NCI-H2029 treated with DMSO at 0.1 percent for 48 hours (cell line): ENCODE measurements at places on chromosomes 12 and 14.

GRCh38 chr12:115846516-115846915, 431.0 kb downstream of the MED13L start:
- DNase-seq: no peak

GRCh38 chr12:126506426-126507182, 1441.4 kb downstream of the AACS start:
- no peak for DNase-seq

GRCh38 chr14:91317381-91318308, 73.1 kb upstream of the GPR68 start:
- peak; percentile 39 for DNase-seq

- DNase-seq: no peak
Observed at GRCh38 chr14:68796418-68797101, 3.7 kb upstream of the ZFP36L1 start.

GRCh38 chr14:105046891-105047282, 18.3 kb downstream of the GPR132 start:
- no peak for DNase-seq

DNA sequence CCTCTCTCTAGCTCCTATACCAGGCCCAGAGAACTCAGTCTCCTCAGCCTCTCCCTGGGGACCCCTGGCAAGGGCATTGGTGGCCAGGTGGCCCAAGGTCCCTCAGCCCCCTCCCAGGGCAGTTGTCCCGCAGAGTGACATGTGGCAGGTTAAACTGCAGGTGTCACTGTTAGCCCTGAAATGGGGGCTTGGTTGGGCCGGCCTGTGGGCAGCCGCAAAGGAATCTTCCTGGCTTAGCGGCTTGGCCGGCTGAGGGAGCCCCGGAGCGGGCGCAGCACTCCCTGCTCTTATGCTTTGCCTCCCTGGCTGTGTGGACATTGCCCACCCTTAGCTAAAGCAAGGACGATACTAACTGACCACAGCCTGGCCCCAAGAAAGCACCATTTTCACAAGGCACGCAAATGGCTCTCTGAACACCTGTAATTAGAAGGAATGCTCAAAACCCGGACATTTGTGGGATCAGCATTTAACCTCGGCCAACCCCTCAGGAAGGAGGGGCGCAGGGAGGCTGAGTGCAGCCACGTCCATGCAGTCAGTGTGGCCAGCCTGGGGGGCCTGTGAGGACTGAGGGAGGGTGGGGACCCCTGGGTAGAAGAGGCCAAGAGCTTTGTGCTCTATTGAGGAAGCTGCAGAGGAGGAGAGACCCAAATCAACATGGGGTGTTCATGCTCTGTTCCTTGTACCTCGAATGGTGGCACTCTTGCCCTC, 82.2 kb downstream of the PAPOLA start:
- DNase-seq: no peak

- no peak for DNase-seq
Observed at GRCh38 chr12:86376052-86376451, 119.9 kb upstream of the MGAT4C start.

DNA sequence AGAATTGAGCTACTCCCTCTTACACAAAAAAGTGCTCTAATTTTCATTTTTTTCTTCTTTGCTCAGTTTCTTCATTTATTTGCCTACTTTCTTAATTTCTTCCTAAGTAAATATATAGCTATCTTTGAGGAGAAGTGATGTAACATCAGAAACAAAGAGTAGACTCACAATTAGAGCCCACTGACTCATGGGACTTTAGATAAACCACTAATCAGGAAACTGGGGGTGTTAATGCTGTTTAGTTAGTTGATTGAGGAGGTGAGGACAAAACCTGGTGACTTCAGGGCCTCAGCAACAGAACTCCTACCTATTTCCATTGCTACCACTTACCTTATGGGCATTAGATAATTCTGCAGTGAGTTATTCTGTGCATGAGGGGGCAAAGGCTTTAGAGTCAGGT, 151.7 kb downstream of the MON2 start:
- no peak for DNase-seq

- no peak for DNase-seq
Observed at GRCh38 chr12:129681151-129681550, 222.7 kb downstream of the TMEM132D start.

GRCh38 chr14:44070046-44070445, 437.0 kb downstream of the FSCB start:
- no peak for DNase-seq

GRCh38 chr12:7602277-7602676, 63.4 kb downstream of the APOBEC1 start:
- no peak for DNase-seq

- DNase-seq: no peak
Observed at GRCh38 chr14:43260056-43260455, 1247.0 kb downstream of the FSCB start.

GRCh38 chr12:25020621-25021243, 71.8 kb upstream of the BCAT1 start:
- DNase-seq: no peak

- DNase-seq: no peak
Observed at GRCh38 chr12:25694072-25694471, 141.0 kb upstream of the LMNTD1 start.

- peak; percentile 8 for DNase-seq
Observed at GRCh38 chr12:120453977-120454376, 7.7 kb downstream of the GATC start.

- no peak for DNase-seq
Observed at GRCh38 chr14:79638672-79639266, 572.5 kb downstream of the DIO2 start.

GRCh38 chr12:13573698-13574321, 377.3 kb downstream of the EMP1 start:
- DNase-seq: no peak

DNA sequence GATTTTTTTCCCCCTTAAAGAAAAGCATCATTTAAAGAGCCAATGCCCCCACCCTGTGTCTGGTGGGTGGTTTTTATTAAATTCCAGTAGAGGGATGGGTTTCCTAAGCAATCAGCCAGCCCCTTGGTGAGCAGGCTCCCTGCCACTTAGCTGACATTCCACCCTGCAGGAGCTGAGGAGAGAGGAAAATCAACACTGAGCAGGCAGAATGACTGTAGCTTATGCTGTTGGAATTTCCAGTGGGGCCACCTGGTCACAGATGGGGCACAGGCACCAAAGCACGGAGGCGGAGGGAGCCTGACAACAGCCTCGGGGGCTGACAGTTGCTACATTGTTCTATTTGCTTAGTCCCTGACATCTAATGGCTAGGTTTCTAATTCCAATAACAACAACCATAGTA, 127.7 kb downstream of the TMEM30B start:
- DNase-seq: no peak

- DNase-seq: no peak
Observed at GRCh38 chr14:79732911-79733655, 478.2 kb downstream of the DIO2 start.

DNA sequence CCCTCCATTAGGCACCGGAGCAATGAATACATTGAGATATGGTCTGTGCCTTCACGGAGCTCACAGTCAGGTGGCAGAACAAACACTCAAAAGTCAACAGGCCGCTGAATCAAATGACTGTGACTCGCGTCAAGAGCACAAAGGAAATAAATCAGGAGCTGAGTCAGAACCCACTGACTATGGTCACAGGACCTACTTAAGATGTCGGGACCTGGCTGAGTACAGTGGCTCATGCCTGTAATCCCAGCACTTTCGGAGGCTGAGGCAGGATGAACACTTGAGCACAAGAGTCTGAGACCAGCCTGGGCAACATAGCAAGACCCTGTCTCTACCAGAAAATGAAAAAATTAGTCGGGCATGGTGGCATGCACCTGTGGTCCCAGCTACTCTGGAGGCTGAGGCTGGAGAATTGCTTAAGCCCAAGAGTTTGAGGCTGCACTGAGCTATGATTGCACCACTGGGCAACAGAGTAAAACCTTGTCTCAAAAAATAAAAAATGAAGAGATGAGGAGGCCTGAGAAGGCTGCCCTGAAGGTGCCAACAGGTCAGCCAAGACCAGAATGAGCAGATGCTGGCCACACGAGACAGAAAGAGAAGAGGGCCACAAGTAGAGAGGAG, 19.9 kb downstream of the TMEM233 start:
- DNase-seq: peak; percentile 59

- DNase-seq: no peak
Observed at GRCh38 chr14:53161758-53162435, 8.8 kb upstream of the DDHD1 start.

DNA sequence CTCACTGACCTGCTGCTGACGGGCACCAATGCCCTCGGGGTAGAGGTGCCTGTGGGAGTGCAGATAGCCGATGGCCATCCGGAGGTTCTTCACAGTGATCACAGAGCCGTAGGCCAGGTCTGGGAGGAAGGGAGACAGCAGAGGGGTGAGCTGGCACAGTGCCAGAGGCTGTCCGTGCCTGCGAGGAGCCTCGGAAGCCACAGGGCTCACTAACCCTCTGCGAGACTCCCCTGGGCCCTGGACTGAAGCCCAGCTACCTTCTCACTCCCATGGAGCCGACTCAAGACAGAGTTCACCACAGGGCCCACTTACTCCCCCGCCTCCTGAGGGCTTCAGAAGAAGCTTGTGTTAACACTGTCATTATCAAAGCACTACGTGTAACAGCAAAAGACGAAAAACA, 24.5 kb downstream of the POMT2 start:
- DNase-seq: no peak

DNA sequence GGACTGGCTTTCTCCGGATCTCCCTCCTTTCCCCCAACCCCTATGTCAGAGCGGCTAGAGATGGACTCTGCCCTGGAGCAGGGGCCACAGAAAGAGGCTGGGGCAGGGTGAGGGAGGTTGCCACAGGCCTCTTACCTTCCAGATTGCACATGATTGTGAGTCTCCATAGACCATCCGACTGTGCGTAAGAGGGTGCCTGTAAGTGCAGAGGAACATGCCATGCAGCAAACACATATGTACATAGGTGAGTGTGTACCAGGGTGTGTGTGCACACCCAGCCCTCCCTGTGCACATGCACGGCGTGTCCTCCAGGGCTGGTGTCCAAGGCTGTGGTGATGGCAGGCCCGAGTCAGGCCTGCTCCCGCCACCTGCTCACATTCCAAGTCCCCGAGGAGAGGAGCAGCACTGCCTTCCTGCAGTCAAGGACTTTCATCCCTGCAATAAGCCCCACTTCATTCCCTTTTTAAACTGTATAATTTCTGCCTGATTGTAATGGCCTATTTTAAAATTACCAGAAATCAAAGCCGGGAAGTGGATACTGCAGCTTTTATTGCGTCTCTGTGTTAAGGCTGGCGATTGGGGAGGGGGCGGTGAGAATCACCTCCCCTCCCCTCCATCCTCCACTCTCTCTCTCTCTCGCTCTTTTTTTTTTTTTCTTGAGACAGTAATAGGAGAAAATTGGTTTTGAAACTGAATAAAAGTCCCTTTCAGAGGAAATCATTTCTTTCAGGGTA, 28.5 kb downstream of the FAM222A start:
- DNase-seq: no peak

DNA sequence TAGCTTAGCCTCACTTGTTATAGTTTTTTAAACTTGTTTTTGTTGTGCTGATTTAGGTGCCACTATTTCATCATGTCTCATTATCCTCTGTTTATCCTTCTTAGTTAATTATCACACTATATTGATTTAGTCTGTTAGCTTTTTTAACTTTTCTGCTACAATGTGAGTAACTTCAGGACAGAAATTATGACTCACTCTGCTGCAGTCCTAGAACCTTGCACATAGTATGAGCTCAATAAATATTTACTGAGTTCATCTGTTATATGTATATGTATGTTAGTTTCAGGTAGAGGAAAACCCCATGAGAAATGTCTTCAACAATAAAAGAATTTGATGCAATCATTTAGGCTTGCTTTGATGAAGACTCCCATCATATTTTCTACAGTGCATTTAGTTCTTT, 224.3 kb upstream of the NAV3 start:
- DNase-seq: no peak

DNA sequence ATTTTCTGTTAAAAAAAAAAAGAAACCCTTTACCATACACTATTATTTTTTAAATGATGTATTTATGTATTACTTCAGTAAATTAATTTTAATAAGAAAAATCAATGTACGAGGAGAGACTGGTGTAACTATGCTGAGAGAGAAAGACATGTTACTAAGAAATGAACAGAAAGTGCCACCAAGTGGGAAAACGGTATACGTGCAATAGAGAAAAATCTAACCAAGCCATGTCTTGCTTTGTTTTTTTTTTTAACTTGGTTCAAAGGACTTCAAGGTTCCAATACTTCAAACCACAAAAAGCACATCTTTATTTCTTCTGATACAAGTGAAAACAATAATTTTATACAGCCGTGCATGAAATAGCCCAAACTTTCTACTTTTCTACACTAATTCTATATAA, 22.9 kb downstream of the NDUFA12 start:
- DNase-seq: no peak

DNA sequence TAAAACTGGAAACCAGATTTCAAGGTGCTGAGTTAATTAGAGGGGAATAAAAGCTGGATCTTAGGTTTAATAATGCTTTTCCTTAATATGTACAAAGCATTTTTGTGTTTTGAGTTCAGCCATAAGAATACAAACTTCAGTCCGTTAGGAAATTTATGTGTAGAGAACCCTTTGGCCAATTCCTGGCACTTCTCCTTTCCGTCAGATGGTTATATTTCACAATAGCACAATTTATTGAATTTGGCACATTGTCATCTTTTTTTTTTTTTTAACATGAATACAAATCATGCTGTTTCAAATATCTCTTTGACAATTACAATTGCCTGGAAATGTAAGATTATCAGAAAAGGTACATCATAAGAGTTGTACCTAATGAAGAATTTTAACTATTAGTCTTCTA, 56.2 kb upstream of the DDHD1 start:
- DNase-seq: no peak

DNA sequence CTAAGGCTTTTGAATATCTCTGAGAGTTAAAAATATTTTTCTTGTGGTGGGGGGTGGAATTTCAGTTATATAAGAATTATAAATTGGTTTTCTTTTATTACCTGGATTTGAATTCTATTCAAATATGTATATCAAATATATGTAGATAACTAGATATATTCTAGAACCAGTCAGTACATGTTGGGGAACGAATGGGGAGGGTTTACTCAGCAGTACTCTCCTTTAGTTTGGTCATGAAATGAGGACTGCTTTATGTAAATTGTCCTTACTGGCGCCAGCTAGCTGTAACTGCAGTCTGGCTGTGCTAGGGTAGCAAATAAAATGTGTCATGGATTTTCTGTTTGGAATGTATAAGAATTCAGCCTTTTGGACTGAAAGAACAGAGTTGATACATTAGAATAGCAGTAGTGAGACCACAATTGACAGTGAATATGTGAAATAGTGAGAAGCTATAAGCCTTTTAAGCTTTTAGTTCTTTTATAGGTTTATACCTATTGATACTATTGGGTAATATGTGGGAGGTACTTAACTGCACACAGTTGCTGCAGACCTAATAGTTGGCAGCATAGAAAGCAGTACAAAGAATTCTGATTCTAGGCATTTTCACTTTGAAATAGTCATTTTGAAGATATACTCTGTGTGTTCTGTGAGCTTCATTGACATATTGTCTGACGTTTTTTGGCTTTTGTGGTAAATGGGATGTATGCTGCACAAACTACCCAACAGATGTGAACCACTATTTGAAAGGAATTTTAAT, 29.0 kb downstream of the ATF7IP start:
- DNase-seq: peak; percentile 81
